ENCODE measurements at places on chromosomes 5 and 9.

GRCh38 chr5:122053181-122054109 is 24.6 kb downstream of the LOX start:
- DNase-seq, result no peak

GRCh38 chr5:79047199-79047598 is 22.3 kb downstream of the DMGDH start:
- DNase-seq, result no peak

GRCh38 chr5:129653442-129653841 is 94.5 kb upstream of the MINAR2 start:
- DNase-seq, result no peak

- no peak for DNase-seq
Measured at GRCh38 chr5:24855485-24855884, 210.7 kb upstream of the CDH10 start.

- DNase-seq, result no peak
Measured at GRCh38 chr5:180605554-180606214, 14.4 kb upstream of the SCGB3A1 start.

DNA sequence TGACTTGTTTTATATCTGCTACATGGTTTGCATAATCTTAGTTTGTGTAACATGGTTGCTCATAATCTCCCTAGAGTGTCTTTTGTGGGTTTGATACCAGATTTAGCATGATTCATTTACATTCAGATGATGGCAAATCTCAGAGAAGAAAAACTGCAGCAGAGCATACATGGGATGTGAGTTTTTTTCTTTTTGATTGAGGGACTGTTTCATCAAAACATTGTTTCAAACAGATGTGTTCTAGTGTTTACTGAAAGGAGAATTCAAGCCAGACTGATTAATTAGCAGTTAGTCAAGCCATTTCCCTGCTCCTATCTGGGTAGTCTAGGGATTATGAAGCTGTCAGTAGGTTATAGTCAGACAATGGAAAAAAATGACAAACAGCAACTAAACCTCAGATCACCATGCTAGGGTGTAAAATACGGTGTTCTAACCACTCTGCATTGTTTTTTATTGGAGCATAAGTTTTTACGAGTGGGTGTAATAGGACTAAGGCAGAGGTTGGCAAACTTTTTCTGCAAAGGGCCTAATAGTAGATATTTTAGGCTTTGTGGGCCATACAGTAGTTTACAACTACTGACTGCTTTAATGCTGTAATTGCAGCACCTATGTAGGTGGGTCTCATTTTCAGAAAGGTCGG is 10.5 kb upstream of the GDNF start:
- DNase-seq, result no peak

DNA sequence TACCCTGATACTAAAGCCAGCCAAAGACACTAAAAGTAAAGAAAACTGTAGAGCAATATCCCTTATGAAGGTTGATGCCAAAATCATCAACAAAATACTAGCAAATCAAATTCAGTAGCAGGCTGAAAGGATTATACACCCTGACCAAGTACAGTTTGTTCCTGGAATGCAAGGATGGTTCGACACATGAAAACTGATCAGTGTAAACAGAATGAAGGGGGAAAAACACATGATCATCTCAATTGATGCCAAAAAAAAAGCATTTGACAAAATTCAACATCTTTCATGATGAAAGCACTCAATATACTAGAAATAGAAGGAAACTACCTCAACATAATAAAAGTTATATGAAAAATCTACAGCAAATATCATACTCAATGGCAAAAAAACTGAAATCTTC is 43.5 kb upstream of the LRRC14B start:
- no peak for DNase-seq

DNA sequence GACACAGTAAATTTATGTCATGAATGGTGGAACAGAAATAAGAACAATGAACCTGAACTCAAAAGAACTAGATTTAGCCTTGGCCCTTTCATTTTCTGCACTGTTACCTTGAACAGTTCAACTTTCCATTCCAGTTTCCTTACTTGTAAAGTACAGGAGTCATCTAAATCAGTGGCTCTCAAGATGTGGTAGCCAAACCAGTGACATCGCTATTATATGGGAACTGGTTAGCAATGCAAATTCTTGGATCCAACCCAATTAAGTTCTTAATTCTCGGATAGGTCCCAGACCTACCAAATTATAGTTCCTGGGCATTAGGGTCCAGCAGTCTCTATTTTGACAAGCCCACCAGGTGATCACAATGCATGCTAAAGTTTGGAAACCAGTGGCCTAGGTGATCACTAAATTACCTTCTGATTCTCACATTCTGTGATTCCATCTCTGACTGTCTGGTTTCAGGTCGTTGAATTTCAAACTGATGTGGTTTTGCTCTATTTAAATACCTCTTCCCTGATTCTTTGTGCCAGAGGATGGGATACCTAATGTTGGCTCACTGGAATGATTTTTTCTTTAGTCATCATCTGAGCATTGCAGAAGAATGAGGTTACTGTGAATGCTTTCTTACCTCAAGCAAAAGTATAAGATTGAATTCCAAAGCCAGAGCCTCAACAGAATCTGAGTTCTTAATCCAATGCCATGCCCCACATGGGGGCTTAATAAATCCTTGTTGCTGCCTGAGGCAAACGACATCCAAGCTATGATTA is 253.8 kb downstream of the ENC1 start:
- DNase-seq, result no peak

GRCh38 chr5:123478546-123478945 is 33.4 kb upstream of the CSNK1G3 start:
- DNase-seq, result no peak

- DNase-seq, result no peak
Measured at GRCh38 chr5:124685404-124685930, 61.0 kb downstream of the ZNF608 start.

DNA sequence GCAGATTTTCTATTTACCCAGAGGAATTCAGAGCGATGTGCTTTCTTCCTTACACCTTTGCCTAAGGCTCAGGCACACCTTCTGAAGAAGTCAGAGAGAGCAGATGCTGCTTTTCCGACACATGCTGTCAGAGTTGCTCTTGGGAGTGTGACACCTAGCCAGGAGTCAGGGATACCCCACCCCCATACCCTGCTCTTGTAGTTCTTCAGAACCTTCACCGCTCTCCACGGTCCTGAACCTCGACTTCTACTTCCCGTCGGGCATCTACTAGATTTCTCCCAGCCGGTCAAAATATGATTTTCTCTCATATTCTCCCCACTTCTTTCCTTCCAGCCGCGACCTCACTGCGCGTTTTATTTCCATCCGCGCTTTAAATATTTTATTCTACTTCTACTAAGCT is 1.7 kb downstream of the GRIN3A start:
- DNase-seq, result peak; percentile 80

- DNase-seq, result no peak
Measured at GRCh38 chr5:139046551-139046950, 151.6 kb downstream of the SIL1 start.

DNA sequence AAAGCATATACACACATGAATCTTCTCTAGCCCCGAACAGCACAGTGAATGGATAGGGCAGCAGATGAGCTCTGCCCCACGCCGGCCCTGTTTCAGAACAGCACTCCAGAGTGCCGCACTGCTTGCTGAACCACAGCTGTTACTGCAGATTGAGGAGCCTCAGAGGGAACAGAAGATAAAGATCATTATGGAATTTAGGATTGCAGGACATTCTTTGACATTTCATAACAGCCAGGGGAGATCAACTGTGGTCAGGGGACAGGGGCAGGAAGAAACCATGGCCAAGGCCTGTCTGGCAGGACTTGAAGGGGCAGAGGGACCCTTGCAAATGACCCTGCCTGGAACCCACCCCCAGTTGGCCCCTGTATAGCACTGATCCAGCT is 20.6 kb downstream of the IRF1 start:
- no peak for DNase-seq

GRCh38 chr9:124231095-124231737 is 26.5 kb upstream of the NEK6 start:
- no peak for DNase-seq

Measured in left kidney (tissue), 8 donors.